GOT3 (cell line): ENCODE measurements at places on chromosomes 1 and 21.

- no peak for DNase-seq
Observed at GRCh38 chr1:31949862-31950261, 11.7 kb upstream of the PTP4A2 start.

GRCh38 chr1:167635156-167635648, 5.2 kb downstream of the RCSD1 start:
- DNase-seq = no peak

DNA sequence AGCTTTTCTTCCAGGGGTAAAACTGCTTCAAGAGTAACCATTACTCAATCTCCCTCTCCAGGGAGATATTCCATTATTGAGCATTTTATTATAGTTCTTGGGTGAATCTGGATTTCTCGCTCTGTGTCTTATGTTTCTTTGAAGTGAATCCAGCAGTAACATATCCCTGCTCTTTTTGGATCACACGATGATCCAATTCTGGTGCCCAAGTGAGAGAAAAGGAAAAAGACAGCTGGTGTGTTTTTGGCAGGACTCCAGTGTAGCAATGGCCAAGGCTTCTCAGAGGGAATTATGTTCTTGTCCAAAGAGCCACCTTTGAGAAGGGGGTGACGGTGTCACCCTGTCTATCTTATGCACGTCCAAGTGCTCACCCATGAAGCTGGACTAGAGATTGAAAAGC, 140.3 kb upstream of the ERRFI1 start:
- no peak for DNase-seq

GRCh38 chr1:53369761-53370160, 41.9 kb upstream of the LRP8 start:
- DNase-seq = no peak

GRCh38 chr1:207848234-207848633, 62.7 kb downstream of the CD34 start:
- DNase-seq = no peak

GRCh38 chr1:89865498-89866382, 44.9 kb downstream of the LRRC8D start:
- no peak for DNase-seq

DNA sequence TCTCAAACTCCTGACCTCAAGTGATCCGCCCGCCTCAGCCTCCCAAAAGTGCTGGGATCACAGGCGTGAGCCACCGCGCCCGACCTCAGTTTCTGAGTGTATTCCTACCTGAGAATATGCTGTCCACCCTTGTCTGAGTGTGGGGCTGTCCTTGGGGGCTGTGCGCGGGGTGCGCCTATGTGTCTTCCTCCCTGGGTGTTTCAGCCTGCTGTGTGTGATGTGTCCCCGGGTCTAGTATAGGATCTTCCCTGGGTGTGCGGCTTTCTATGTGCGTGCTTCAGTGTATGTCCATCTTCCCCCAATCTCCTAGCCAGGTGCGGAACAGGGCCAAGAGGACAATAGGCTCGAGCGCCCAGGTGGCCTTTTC, 8.3 kb upstream of the ID3 start:
- no peak for DNase-seq

GRCh38 chr21:37658121-37658816, 258.0 kb downstream of the KCNJ6 start:
- no peak for DNase-seq

- no peak for DNase-seq
Observed at GRCh38 chr1:57167997-57168396, 202.2 kb upstream of the C8B start.

- DNase-seq = no peak
Observed at GRCh38 chr1:83990734-83991133, 8.2 kb downstream of the TTLL7 start.
